PC-9 (cell line): ENCODE measurements at places on chromosomes 3 and 15. TPM values are rescaled to one million over a fixed set of nuclear protein-coding genes. Genes with fewer than 3 reads are reported as not detected.
A peak's percentile ranks its signal among the peaks of the same experiment; 100 is the strongest.

The ALPK3 gene
- 4.6 and 8.1 TPM in 2 replicates for total RNA-seq

The GNAT1 gene
- total RNA-seq, result 0.48 TPM in 1 of 2 replicates, not detected in the other

The TRAIP gene
- 18.1 and 20.6 TPM in 2 replicates for total RNA-seq

The GNB4 gene
- 18.0 and 19.4 TPM in 2 replicates for total RNA-seq

The EPHA3 gene
- not detected in 2 replicates for total RNA-seq

The SEMA6D gene
- total RNA-seq, result not detected in 2 replicates

The ADCY5 gene
- total RNA-seq, result 0.24 TPM in 1 of 2 replicates, not detected in the other

The FBN1 gene
- 1.3 TPM in 2 replicates for total RNA-seq

DNA sequence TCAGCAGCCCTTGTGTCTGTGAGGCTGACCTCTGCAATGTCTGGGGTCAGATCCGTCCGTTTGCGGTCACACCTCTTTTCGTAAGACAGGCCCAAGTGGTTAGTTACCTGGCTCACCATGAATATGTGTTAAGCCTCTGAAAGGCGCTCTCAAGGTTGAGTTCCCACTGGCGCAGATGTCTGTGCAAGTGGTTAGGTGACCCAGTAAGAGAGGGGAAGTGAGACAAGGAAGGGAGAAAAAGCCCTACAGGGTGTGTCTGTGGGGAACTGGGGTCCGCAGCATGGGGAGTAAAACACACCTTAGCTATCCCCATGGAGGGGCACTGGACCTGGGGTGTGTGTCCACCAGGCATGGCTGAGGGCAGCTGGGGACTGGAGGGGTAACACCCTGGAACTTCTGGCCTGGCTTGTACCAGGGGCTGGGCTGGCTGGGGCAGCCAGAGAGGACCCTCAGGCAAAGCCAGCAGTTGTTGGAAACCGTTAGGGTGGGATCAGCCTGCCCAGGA lies 391.6 kb upstream of the PROK2 start:
- DNase-seq, result no peak

DNA sequence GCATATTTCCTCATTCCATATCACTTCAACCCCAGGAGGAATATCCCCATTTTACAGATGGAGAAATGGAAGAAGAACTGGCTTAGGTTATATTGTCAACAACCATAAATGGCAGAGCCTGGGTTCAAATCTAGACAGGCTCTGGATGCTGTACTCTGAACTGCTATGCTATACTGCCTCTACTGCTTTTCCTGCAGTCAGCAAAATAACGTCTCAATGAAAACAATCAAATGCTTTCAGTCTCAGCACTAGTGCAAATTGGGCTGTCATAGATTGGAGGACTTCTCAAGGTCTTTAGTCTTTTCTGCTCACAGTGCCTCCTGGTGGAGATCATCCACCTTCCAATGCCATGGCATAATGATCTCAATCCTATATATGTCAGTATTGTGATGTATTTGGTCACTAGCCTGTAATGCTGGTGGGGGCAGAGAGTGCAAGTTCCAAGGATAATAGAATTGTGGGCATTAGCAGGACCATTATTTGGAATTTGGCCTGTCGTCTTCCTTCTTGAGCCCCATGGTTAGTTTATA lies 285.0 kb downstream of the CLSTN2 start:
- no peak for DNase-seq

- peak; percentile 36 for DNase-seq
Measured at GRCh38 chr3:10366651-10367101, 45.8 kb upstream of the SEC13 start.

DNA sequence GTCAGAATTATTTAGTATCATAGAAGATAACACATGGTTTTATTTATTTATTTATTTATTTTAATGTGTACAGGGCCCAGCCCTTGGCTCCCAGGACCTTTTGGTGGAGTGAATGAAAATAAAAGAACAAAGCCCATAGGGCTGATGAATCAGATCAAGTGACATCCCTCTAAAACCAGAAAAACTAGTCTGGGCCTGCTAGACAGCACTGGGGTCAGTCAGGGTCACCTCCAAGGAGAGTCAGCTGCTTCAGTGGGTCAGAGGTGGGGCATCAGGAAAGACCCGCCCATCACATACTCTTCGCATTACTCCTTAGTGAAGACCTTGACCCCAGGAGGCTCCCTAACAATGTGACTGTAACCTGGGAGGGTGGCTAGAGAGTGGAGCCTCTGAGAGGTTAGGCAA lies 12.8 kb downstream of the PPCDC start:
- DNase-seq, result peak; percentile 89

GRCh38 chr3:137148917-137149316 lies 191.1 kb downstream of the IL20RB start:
- no peak for DNase-seq

- no peak for DNase-seq
Measured at GRCh38 chr3:118781232-118781631, 253.4 kb downstream of the IGSF11 start.

DNA sequence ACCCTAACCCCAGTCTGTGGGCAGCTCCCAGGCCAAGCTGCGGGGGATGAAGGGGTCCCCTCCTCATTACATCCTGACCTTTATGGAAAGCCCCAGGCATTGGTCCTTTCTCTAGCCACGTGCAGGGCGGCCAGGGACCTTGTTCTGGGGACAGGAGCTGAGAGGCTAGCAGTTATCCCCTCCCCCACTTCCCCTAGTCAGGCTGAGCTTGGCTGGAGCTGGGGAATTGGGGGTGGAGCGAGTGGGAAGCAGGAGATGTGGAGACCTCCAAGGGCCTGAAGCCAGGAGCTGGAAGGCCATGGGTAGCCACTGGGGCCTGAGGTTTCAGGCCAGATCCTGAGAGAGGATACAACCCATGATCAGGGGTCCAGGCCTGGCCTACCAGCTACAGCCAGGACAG lies 45.8 kb downstream of the DNAH1 start:
- DNase-seq, result no peak

DNA sequence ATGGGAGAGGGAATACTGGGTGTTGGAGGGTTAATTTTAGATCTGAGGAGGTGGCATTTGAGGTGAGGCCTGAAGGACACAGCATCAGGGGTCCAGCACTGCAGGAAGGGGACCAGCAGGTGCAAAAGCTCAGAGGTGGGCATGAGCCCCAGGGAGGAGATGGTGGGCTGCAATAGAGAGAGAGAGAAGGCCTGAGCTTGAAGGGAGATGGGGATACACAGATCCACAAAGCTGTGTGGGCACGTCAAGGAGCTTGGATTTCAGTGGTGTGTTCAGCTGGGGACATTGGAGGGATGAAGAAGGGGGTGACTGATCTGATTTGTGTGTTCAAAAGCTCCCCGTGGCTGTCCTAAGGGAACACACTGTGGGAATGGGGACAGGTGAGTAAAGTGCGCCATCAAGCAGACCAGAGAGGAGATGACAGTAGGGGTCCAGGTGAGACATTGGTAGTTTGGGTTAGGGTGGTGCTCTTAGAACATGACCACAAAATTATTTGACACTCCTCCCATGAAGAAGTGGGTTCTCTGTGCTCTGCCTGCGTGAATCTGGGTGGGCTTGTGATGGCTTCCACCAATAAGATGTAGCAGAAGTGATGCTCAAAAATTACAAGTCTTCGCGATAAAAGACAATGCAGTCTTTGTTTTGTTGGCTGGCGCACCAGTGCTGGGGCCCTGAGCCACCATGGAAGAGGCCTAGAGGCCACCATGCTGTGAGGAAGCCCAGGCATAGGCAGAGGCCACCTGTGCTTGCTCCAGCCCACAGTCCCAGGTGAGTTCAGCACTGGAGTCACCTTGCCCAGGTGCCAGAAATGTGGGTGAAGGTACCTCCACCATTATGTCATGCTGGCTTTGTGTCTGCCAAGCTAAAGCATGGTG lies 1.9 kb upstream of the WNT7A start:
- no peak for DNase-seq

DNA sequence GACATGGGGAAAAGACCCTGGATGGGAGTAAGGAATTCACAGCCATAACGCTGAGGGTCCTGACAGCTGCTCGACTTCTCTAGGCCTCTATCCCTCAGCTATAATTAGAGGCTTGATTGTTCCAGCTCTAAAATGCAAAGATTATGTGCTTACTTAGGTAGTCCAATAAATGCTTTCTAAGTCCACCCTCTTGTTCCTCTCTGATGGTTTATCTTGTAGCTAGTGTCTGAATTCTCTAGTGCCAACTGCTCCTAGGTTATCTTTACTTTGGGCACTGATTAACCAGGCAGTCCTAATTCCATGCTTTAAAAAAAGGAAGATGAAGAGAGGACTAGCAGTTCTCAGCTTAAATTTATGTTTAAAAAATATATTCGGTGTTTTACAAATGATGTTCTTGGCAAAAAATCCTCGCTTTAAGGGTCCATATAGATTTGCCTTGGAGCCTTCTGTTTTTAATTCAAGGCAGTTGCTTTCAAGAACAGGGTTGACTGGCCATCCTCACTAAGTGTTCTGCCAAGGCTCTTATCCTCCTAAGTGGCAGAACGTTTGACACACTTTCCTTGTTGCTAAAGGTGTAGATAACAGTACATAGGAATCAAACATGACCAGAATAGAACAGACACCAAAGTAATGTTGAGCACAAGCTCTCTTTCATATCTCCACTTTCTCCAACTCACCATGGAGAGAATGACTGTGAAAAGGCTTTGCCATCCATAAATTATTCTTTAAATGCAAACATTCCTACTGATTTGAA lies 60.6 kb downstream of the THRB start:
- DNase-seq, result no peak

- DNase-seq, result peak; percentile 66
Measured at GRCh38 chr15:88878720-88879184, 16.6 kb downstream of the HAPLN3 start.

GRCh38 chr3:153095441-153095840 lies 66.6 kb upstream of the RAP2B start:
- no peak for DNase-seq

- no peak for DNase-seq
Measured at GRCh38 chr3:182908471-182908870, 71.9 kb downstream of the DCUN1D1 start.

DNA sequence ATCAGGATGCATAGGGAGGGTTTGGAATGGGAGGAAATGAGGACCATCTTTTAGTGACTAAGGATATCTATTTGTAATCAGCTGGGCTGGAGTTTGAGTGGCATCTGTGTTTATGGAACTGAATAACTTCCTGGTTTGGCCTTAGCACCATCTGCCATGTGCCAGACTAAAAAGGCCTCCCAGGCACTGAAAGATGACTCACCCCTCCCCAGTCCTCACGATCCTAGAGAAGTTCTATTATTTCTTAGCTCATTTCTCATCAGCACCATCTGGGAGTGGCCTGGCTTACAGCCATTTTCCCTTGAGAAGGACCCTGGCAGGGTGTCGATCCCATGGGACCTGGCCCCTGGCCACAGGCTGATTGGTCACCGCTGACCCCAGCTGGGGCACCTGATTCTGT lies 23.9 kb upstream of the CTXND1 start:
- DNase-seq, result no peak

- DNase-seq, result no peak
Measured at GRCh38 chr15:58419803-58420524, 11.8 kb upstream of the LIPC start.

GRCh38 chr3:78804251-78805037 lies 963.4 kb downstream of the ROBO1 start:
- DNase-seq, result no peak

- no peak for DNase-seq
Measured at GRCh38 chr3:69032737-69033136, 19.3 kb upstream of the EOGT start.

GRCh38 chr3:122972141-122972540 lies 55.4 kb downstream of the SEMA5B start:
- DNase-seq, result no peak

DNA sequence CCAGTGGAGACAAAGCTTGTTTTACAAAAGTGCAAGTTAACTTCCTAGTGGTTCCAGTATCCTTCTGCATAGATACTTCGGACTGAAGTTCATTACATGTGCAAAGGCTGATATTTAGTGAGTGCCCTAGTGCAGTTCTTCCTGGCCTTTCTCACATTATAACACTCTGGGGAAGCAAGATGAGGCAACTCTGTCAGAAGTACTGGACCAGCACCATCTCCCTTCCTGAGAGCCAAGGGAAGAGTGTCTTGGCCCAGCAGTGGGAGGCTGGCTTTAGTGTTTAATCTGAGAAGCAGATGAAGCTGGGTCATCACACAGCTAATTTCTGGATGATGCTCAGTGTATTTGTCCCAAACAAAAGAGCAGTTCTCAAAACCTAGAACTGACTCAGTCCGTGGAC lies 397.7 kb downstream of the CACNA2D3 start:
- DNase-seq, result no peak

GRCh38 chr3:149385617-149386298 lies 8.3 kb upstream of the TM4SF1 start:
- no peak for DNase-seq

GRCh38 chr3:5009506-5010109 lies 30.4 kb downstream of the BHLHE40 start:
- no peak for DNase-seq

DNA sequence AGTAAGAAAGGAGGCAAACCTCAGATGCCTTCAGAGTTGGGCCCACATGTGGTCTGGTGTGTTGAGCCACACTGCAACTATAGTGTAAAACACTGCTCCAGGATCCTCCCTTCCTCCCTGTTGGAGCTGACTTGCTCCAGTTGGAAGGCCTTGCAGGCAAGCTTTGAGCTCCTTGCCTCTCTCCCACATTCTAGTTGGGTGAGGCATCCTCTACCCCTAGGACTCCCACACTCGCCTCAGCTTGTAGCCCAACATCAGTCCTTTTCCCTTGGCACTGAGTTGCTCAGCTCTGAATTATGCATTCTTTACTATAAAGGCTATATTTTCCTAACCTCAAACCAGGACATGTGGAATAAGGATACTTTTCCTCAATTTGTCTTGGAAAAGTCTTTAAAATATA lies 143.9 kb downstream of the NECTIN3 start:
- DNase-seq, result no peak

- DNase-seq, result no peak
Measured at GRCh38 chr15:60394689-60395097, 3.1 kb downstream of the ANXA2 start.

- DNase-seq, result no peak
Measured at GRCh38 chr3:64616953-64617352, 70.8 kb downstream of the ADAMTS9 start.

GRCh38 chr3:157543501-157544035 lies 40.4 kb upstream of the VEPH1 start:
- no peak for DNase-seq

DNA sequence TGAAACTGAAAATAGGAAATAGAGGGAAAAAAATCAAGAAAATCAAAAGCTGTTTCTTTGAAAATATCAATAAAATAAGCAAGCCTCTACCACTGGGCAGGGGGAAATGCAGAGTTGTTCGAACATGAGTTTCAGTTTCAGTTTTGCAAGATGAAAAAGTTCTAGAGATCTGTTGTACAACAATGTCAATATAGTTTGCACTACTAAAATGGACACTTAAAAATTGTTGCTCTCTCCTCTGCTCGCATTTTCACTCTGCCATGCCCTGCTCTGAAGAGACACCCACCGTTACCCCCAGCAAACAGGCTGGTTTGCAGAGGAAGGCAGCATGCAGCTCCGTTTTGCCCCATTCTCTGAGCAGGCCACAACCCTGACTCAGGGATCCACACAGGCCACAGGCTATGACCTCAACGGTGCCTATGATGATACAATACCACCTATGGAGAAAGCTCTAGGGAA lies 64.5 kb downstream of the ZNF148 start:
- DNase-seq, result no peak
